Stimulated activated naive CD4-positive, alpha-beta T cell treated with Interleukin-2 at 50 U/mL for 16 hours (primary cell): ENCODE measurements at places on chromosomes 3 and 15.

DNA sequence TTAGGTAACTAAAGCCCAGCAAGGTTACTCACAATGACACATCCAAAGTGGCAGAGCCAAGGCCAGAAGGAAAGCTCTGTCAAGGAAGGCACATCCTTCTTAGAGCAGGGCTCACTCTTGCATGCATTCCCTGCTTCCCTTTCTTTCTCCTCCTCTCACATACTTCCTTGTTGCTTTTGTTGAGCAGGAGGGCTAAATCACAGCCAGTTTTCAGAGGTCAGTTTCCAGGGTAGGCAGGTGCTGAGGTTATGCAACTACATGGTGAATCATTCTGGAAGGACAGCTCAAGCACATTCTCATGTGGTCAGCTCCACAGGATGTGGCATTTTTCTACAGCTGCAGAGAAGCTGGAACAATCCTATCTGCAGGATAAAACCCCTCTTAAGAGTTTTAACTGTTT lies 275.6 kb downstream of the ZNF621 start:
- DNase-seq = no peak

DNA sequence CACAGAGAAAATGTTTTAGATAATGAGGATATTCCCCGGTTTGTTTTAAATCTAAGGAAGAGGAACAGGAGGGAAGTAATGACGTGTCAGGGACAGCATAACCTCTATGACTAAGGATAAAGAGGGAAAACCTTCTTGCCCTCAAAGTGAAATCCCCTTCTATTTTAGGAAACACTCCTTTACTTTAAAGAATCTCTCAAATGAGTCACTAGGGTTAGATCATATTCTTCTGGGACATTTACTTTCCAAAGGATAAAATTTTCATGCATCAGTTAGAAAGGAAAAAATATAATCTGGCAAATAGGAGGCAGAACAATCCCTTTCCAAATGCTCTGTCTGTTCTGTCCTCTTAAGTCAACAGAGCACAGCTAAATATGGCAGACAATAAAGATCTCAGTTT lies 43.2 kb upstream of the UBE2E2 start:
- no peak for DNase-seq

DNA sequence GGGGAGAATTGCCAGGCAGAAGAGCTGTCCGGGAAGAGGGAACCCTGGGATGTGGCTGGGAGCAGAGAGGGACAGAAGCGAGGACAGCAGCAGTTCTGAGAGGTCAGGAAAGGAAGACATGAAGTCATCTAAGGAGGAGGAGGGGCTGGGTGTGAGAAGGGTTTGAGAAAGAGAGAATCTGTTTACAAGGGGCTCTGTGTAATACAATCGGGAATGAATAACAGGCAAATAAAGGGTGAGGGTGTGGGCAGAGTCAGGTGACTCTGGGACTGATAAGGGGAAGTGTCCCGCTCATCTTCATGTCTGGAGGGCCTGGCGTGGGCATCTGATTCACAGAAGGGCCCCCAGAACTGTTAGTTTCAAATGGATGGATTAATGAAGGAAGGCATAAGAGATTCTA lies 191.3 kb downstream of the XXYLT1 start:
- DNase-seq = no peak

DNA sequence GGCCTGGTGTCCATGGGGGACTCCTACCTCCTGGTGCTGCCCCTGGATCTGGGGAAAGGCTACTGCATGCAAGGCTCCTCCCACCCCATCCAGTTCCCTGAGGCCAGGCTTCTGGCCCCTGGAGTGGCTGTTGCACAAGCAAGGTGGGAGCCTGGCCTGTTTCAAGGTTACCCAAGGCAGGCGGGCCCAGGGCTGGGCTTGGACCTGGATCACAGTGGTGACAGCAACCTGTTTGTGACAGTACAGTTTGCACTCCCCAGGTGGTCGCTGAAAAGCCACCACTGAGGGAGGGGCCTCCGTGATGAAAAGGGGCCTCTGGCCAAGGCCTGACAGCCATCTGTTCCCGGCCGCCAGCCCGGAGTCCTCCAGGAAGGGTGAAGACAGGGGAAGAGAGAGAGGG lies 14.4 kb upstream of the KY start:
- no peak for DNase-seq

GRCh38 chr3:126435456-126436315 lies 40.0 kb downstream of the ZXDC start:
- DNase-seq = no peak

DNA sequence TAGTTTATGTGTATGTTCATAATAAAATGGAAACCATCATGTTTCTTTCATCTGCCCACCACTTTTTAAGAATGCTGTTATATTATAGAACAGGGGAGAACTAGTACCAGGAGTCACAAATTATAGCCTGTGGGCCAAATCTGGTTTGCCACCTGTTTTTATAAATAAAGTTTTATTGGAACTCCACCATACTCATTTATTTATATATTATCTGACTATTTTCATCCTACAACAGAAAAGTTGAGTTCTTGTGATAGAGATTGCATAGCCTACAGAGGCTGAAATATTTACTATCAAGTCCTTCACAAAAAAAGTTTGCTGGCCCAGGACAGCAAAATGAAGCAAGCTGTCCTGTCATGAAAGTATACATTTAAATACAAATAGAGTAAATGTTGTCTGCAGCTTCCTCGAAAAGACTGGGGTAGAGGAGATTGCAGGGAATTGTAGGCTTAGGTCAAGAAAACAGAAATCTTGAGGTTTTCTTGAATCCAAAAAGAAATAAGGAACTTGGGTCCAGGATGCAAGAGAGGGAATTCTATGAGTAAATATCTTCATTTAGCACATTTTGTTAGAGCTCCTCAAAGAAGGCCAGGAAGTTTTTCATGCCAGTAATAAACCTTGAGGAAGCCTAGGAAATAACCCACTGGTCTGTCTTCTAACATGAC lies 41.1 kb downstream of the FILIP1L start:
- no peak for DNase-seq

DNA sequence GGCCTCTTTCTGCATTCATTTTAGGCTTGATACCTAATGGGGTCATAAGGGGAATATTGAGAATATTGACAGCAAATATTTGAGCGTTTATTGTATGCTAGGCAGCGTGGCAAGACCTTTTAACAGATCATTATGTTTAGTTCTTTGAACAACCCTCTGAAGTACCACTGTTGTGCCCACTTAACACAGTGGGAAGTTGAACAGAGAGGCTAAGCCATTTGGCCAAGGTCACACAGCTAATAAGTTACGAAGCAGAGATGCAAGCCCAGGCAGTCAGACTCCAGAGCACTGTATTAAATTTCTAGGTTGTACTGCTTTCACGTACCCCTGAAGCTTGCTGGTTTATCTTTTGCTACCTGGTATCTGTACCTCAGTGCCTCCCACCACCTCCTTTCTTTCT lies 1.1 kb downstream of the RAB7A start:
- no peak for DNase-seq

- no peak for DNase-seq
These were observed 236.0 kb downstream of the CACNA2D3 start for GRCh38 chr3:54358316-54358715.

DNA sequence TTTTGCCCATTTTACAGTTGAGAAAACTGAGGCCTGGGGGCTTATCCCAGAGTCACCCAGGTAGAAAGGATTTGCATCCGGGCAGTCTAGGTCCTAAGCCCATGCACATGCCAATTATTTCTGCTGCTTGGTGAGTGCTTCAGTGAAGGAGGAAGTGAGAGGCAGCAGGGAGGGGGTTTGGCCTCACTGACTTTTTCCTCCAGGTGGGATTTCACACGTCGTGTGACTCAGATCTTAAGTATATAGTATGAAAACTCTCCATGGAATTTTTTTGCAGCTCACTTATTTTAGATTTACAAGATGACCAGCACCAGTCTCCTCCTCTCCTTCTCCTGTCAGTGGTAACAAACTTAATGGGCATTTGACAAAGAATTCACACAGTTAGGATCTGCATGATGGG lies 4.6 kb downstream of the ITGA11 start:
- no peak for DNase-seq

- no peak for DNase-seq
These were observed 27.4 kb downstream of the PRTG start for GRCh38 chr15:55715355-55716076.

DNA sequence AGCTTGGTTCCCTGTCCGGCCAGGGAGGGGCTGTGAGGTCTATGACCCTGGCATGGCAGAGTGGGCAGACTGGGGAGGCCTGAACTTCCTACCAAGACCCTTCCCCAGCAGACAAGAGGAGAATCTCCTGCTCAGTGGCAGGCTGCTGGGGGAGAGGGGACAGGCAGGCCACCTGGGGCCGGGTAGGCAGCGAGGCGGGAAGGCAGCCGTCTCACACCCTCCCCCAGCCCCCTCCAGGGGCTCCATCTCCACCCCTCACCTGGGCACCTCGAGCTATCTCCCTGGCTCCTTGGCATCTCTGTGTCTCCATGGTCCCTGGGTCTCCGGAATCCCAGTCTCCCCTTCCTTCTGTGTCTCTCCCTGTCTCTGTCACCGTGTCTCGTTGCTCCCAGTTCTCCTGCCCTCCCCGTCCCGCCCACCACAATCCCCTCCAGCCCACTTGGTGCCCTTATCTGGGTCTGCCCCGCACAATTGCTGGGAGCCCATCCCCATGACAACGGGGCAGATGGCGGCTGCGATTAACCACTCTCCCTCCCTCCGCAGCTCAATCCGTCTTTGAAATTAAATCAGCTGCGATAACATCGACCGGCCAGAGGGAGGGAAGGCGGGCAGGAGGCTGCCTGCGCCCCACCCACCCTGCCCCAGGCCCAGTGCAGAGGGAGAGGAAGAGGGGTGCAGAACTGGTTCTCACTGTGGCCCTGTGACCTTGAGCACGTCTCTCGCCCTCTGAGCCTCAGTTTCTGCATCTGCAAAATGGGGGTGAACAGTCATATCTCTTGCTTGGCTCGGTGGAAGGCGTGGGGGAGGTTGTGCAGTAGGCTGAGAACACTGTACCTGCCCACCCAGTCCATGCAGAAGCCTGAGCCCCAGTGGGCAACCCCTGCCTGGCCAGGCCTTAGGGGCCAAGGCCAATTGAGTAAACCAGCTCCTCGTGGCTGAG lies 9.6 kb downstream of the DNAJB8 start:
- no peak for DNase-seq

- DNase-seq = no peak
These were observed 77.5 kb upstream of the IL12A start for GRCh38 chr3:159910991-159911663.
